Transverse colon (tissue), 4 donors: ENCODE measurements at places on chromosomes 12 and 14.

DNA sequence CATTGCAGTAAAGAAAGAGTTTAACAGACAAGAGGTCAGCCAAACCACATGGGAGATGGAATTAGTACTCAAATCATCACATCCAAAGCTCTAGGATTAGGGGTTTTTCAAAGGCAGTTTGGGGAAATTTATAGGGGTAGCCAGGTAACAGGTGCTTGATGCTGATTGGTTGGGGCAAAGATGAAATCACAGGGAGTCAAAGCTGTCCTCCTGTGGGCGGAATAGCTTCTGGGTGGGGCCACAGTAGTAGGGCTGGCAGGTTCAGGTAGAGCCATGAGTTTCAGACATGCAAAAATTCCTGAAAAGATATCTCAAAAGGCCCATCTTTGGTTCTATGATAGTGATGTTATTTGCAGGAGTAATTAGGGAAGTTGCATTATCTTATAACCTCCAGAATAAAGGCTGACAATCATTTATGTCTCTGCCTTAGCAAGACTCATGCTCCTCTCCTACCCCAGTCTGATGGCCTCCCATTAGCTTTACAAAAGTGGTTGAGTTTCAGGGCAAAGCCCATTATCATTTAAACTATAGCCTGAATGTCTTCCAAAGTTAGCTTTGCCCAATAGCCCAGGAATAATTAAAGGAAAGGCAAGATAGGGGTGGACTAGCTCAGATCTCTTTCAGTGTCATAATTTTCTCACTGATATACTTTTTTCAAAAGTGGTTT is 42.1 kb upstream of the CNTN1 start:
- DNase-seq: no peak

DNA sequence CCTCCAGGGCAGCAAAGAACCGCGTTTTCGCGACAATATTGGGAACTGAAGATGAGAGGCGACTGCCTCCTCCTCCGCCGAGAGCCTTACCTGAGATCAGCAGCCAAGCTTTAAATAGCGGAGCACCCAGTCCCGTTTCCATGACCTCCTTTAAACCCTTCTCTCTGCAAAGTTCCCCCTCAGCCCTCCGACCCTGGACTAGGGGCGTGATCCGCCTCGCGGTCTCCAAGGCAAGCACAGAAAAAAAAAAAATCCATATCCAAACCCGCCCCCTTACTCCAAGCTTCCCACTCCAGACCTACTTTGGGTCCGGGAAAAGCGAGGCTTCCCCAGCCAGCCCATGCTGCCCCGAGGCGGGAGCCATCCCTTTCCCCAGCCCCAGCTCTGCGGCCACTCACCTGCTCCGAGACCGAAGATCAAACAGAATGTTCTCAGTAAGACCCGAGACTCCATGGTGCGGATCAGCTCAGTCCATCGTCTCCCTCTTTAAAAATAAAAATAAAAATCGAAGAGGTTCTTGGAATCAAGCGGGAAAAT is 630 bp downstream of the NELL2 start:
- no peak for DNase-seq

GRCh38 chr14:52315355-52315718 is 1.2 kb downstream of the PTGER2 start:
- DNase-seq: no peak

- no peak for DNase-seq
Observed at GRCh38 chr12:57231276-57232021, 1.9 kb downstream of the SHMT2 start.

GRCh38 chr14:100287202-100287997 is 18.8 kb downstream of the SLC25A29 start:
- peak; percentile 4 for DNase-seq

- no peak for DNase-seq
Observed at GRCh38 chr12:50411051-50411660, 10.5 kb downstream of the LARP4 start.

DNA sequence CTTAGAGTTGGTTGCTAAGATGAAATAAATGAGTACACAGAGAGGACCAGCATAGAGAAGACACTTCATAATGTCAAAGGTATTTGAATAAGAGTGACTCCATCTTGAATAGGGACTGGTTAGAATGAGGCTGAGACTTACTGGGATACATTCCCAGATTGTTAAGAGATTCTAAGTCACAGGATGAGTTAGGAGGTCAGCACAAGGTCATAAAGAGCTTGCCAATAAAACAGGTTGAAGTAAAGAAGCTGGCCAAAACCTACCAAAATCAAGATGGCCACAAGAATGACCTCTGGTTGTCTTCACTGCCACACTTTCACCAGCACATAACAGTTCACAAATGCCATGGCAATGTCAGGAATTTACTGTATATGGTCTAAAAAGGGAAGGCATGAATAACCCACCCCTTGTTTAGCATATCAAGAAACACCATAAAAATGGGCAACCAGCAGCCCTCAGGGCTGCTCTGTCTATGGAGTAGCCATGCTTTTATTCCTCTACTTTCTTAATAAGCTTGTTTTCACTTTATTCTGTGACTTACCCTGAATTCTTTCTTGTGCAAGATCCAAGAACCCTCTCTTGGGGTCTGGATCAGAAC is 8.3 kb upstream of the SERPINA1 start:
- no peak for DNase-seq

GRCh38 chr14:23483236-23483854 is 13.8 kb downstream of the NGDN start:
- DNase-seq: no peak

DNA sequence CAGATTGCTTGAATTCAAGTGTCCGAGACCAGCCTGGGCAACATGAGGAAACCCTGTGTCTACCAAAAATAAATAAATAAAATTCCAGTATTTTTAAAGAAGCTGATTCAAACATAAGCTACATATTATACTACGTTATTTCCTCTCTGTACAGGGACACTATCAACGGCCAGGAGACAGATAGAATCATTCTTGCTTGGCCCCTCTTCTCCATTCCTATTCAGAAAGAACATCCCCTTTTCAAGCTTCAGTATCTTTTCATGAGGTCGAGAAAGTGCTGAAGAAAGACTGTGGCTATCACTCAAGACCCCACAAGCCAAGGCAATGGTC is 314 bp upstream of the DHRS7 start:
- DNase-seq: no peak

DNA sequence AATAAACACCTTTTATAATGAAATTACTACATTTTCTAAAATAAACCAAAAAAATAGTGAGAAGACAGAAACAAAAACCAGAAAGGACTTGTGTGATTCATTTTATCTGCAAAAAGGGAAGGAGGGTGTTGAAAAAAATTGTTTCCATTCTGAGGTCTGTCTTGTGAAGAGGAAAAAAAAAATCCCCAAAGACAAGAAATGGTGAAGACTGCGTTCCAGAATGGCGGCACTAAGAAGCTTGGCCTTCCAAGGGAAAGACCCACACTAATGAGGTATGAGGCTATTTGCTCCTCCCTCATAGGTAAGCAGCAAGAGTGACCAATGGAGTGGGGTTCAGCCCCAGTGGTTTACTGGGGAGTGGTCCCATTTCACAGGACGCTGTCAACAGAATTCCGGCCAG is 35.0 kb downstream of the GNPTAB start:
- no peak for DNase-seq

DNA sequence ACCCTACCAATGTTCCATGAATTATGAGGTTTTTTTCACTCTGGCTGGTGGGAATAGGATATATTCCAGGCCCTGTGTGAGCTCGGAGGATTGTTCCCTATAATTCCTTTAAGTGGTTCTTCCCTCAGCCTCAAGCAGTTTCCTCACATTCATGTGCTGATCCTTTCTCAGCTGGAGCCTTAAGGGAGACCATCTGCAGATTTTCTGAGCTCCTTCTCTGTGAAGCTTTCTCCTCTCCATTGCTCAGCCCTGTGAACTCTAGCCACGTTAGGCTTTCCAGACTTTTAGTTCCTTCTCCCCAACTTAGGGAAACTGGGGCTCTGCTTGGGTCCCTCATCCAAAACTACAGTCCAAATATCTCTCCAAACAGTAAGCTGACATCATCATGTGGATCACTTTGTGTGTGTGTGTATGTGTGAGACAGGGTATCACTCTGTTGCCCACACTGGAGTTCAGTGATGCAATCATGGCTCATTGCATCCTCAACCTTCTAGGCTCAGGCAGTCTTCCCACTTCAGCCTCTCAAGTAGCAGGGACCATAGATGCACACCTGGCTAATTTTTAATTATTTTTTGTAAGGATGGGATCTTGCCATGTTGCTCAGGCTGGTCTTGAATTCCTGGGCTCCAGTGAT is 219.5 kb upstream of the OTX2 start:
- no peak for DNase-seq

DNA sequence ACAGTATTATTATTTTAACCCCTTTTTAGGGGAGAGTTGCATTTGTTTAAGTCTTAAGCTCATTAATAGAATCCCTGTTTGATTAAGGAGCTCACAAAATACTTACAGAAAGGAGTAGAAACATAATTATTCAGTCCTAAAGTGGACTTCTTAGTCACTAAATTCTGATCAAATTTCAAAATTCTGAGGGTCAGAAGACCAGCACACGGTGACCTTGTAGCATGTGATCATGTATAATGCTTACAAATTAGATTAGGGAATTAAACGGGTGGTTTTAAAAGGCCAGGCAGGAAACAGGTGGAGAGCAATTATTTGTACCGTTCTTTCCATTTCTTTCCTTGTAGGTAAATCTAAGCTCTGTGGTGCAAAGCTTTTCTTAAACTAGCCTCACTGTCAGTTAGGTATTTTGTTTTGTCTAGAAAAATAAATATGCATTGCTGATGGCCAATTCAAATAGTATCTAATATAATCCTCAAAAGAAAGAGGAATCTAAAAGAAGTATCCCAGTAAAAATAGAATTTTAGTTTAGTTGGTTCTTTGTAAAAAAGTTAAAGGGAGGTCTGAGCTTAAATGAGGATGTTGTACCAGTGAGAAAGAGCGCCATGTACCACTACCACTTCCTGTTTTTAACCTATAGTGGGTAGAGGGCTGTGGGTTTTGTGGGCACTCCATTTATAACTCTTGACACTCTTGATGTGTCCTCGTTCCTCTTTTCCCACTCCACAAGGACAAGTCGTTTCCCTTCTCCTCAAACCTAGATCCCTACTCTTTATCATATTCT is 51.1 kb downstream of the SLC38A1 start:
- DNase-seq: peak; percentile 57

DNA sequence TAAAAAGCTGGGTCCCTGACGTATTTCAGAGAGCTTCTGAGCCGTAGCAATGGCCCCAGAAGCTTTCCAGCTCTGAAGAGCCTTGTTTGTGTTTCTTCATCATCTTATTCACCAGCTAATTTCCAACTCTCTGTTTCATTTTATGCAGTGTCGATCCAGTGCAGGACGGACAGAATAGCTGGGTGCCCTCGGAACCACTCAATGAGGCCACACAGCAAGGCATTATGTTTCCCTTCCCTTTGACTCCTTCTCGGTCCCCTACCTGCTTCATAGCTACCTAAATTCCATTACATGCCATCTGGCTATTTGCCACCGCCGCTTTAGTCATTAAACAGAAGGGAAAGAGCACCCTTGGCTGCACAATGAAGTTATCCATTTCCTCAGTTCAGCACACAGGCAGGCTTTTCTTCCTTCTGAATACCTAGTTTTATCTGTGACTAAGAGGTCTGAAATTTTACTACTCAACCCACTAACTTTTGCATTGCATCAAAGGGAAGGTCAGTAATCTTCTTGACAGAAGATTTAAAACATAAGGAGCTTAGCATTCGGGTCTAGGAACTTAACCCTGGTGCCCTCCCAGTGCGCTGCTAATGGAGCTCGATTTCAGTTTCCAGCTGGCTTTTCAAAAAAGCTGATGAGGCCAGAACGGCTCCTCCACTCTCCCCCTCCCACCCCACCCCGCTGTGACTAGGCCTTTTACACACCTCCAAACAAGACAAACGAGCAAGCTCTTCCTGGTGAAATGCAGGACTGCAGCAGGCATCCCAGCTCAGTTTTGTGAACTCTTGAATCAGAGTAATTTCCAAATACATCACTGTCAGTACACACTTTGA is 176.8 kb downstream of the GXYLT1 start:
- DNase-seq: no peak

DNA sequence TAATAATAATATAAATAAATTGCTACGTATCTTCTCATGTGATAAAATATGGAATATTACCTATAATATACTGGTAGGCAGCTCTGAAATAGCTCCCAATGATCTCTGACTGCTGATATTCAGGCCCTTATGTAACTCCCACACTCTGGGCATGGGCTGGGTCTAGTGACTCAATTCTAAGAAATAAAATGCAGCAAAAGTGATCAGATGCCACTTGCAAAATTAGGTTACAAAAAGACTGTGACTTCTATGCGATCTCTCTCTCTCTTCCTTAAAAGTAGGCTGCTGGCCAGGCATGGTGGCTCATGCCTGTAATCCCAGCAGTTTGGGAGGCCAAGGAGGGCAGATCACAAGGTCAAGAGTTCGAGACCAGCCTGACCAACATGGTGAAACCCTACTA is 10.3 kb upstream of the CACNB3 start:
- DNase-seq: no peak
